ENCODE measurements at places on chromosomes 12 and 14.

- DNase-seq = no peak
Measured at GRCh38 chr14:92546347-92547053, 32.9 kb downstream of the RIN3 start.

DNA sequence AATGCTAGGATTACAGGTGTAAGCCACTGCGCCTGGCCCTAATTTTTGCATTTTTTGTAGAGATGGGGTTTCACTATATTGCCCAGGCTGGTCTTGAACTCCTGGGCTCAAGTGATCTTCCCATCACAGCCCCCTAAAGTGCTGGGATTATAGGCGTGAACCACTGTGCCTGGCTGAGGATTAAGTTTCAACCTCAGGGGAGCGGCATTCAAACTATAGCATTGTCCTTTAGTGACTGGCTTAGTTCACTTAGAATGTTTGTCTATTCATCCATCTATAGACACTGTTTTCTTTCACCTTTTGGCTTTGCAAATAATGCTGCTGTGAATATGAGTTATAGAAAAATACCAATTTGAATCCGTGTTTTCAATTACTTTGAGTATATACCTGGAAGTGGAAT, 25.2 kb downstream of the PTPN11 start:
- DNase-seq = no peak

DNA sequence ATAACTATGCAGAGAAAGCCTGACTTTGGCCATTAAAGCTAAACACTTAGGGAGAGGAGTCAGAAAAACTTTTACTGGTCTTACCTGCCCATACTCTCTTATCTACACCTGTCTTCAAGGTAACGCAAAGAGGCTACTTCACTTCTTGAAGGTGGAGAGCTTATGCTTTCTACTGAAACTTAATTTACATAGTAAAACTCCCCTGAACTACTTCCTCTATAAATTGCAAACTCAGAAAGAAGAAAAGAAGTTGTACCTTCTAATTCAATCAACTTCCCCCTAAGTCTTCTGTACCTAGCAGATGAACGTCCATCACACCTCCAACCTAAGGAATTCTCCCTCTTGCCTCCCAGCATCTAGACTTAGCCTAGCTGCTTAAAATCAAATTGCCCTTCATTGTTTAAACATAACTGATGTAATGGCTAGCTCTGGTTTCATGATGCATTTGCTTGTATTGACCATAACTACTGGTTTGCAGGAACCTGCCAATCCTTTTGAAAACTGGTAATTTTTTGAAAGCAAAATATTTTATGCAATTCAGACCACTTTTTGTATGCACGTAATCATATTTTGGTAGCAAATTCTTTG, 87.7 kb downstream of the STON2 start:
- no peak for DNase-seq

- DNase-seq = no peak
Measured at GRCh38 chr12:5171701-5172100, 128.0 kb downstream of the KCNA5 start.

GRCh38 chr14:103859416-103860202, 12.2 kb upstream of the PPP1R13B start:
- DNase-seq = no peak

DNA sequence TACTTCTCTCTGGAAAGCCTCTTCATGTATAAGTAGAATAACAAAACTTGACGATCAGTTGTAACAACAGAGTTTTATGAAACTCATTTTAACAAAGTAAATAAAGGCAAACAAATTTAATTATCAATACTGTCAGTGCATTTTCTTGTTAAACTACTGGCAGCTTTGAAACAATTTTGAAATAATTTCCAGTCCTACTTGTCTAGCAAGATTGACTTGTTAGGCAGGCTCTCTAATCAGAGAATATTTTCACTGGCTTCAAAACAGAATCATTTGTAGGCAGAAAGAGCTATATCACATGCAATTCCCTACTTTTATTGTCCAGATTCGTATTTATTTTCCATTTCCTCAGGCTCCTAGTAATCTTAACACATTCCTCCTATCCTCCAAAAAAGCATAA, 45.9 kb upstream of the SLC6A13 start:
- DNase-seq = no peak

DNA sequence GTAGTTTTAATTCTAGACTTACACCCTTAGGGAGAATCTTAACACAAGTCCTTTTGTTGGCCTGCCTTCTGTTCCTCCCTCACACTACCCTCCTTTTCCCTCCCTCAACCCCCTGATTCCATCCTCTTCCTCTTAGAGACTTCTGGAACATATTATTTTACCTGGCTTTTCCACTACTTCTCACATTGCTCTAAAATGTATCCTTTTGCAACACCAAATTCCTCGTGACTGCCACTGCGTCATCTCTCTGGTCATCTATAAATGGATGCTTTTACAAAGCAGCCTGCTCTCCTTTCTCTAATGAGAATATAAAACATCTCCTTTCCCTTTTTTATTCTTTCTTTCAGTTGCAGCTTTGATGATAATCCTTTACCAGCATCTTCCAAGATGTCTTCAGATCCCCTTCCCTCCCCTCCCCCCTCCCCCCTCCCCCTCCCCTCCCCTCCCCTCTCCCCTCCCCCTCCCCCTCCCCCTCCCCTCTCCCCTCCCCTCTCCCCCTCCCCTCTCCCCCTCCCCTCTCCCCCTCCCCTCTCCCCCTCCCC, 93.6 kb downstream of the DIP2B start:
- DNase-seq = no peak

DNA sequence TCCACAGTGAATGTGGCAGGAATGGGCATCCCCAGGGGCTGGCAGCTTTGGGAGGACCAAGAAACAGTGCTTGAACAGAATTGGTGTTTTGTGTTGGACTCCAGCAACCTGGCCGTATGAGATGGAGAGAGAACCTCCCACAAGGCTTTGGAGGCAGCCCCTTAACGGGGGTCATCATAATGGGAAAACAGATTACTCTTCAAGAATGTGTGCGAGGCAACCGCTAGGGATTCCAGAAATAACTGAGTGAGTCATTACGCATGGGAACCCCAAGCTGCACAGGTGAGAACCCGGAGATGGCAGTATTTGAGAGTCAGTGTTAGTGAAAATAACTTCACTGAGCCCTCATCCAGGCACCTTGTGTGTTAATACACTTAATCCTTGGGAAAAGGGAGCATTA, 567.8 kb upstream of the TBX3 start:
- DNase-seq = no peak

DNA sequence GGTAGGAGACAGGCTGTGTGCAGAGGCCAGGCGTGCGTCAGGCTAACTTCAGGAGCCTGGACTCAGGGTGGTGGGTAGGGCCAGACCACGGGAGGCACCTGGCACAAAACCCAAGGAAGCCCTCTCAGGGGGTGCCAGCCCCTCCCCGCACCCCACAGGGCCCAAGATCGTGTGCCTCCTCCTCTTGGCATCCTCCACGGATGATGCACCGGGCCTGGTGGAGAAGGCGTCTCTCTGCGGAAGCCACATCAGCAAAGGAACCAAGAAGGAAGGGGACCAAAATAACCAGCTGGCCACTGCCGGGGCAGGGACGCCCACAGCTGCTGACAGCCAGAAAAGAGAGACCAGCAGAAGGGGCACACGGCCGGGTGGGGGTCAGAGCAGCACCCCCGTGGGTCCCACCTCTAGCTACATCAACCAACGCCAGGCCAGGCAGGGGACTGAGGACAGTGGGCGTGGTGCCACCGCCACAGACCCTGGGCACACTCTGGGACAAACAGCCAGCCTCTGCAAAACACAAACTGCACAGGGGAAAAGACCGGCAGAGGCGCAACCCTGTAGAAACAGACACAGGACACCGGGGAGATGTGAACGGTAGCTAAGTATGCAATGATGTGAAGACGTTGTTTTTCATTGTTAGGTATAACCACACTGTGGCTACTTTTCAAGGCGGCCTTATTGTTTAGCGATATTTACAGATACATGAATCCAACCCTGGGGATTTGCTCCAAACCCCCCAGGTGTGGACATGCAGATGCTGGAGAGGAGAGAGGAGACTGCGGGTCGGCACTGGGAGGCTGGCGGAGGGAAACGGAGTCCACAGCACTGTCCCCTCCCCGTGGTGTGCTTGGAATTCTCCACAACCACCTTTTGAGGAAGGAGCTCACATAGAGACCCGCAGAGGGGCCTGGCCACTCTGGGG, 26.1 kb upstream of the C14orf180 start:
- no peak for DNase-seq

- DNase-seq = no peak
Measured at GRCh38 chr14:94374749-94375260, 13.6 kb downstream of the SERPINA1 start.

DNA sequence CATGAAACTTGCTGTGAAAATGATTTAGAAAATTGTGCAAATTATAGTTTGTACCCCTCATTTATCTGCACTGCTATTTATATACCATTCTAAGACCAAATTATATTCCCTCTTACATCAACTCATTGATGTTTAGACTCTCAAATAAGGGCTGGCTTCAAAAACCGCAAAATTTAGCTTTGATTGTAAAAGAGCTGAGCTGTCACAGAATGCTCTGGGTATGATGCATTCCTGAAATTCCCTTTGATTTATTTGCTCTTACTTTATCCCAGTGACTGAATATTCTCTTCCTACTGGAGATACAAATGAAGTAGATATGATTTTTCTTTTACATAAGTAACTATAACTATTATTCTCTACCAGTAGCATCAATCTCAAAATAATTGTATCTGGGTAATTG, 78.0 kb upstream of the TMTC2 start:
- no peak for DNase-seq

DNA sequence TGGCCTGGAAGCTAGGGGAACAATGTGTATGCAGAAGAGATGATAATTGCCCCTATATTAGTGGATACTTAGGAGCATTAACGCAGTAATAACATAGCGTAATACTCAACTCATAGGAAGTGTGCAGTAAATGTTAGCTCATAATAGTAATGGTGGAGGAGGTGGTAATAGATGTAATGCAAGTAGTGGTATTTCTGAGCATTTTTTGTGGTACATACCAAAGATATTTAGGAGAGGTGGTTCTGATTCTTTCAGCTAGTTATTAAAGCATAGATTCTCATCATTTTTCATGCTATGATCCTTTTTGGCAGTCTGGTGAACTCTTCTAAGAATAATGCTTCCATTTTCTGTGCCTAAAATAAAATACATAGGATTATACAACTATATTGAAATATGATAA, 233.1 kb downstream of the PTPRO start:
- no peak for DNase-seq

GRCh38 chr14:20329355-20329754, 3.7 kb downstream of the CCNB1IP1 start:
- no peak for DNase-seq

DNA sequence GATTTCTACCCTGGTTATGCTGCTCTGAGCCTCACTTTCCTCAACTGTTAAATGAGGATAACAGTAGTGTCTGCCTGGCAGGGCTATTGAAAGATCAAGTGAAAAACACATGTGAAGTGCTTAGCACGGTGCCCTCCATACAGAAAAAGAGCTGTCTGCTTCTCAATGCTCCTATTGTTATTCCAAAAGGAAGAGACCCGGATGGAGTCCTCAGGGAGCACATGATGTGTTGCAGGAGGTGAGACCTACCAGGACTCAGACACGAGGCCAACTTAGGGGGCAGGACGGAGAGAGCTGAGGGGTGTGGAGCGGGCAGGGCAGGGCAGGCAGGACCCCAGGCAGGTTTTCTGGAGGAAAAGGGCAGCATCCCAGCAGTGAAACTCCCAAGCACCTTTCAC, 8.9 kb downstream of the FAIM2 start:
- no peak for DNase-seq

- DNase-seq = no peak
Measured at GRCh38 chr14:62706217-62706616, 339.0 kb downstream of the KCNH5 start.

GRCh38 chr14:35708062-35708461, 101.0 kb downstream of the RALGAPA1 start:
- DNase-seq = no peak

DNA sequence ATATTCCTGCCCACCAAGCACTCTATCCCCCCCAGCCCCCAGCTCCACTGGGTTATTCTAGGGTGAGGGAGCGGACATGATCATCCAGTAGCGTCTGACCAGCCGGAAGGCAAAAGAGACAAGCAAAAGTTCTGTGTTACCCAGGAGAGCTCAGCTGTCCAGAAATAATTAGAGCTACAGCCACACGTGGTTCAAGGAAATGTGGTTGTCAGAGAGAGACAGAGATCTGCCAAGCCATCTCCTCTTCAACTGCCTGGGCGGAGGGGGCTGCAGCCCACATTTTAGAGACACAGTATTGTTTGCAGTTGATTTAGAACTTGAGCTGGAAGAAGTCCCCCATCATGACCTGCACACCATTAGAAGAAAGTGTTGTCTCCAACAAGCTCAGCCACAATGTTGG, 30.4 kb downstream of the DAO start:
- DNase-seq = no peak

DNA sequence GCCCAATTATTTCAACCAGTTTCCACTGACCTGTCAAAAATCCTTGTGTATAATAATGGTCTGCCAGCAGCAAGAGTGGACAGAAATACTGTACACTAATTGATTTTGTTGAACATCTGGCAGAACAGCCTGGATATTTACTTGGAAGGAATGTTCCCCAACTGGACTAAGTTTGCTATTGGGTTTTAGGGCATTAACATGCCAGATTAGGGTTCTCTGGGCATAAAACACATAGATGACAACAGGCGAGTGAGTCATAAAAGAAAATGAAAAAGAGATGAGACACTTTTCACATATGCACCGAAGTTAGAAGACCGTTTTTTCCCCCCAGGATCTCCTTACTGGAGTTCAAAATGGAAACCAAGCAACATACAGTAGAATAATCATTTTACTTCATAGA, 236.3 kb upstream of the NAV3 start:
- no peak for DNase-seq

- no peak for DNase-seq
Measured at GRCh38 chr12:57104292-57104910, 6.8 kb downstream of the STAT6 start.

- no peak for DNase-seq
Measured at GRCh38 chr12:108646600-108647579, 13.2 kb upstream of the SELPLG start.

DNA sequence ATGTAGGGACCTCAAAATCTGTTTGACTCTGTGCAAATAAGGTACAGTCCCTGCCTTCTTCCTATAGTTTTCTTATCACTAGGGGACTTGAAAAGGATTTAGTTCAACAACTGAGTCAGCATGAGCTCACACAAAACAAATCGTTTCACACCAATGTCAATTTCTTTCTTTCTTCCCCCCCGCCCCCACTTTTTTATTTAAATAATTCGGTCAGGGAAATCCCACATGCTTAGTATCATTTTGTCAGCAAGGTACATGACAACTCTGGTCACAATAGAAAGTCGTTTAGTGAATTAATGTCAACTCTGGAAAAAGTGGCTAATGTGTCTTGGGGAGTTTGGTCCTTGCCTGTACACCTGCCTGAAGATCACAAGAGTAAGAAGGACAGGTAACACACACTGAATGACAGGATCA, 232.2 kb upstream of the PLEKHG7 start:
- no peak for DNase-seq

- no peak for DNase-seq
Measured at GRCh38 chr14:31902945-31903646, 174.0 kb upstream of the ARHGAP5 start.

DNA sequence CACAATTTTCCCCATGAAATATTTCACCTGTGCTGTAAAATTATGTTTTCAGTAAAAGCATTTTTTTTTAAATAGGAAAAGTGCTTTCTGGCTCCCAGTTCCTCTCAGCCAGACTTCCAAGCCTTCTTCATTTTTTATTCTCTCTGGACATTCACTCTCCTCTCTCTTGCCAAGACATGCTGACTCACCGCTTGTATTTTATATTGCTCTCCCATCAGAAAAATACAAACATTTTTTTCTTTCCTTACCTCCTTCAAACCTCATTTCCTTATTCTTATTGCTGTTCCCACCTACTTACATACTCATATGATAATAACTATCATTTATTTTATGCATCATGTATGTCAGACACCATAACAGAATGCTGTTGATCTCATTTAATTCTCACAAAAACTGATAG, 37.7 kb upstream of the ZNF641 start:
- no peak for DNase-seq
